CD4-positive, alpha-beta T cell (primary cell): ENCODE measurements at places on chromosomes 2 and 18. TPM values are rescaled to one million over a fixed set of nuclear protein-coding genes. Genes with fewer than 3 reads are reported as not detected.

- DNase-seq = no peak
Observed at GRCh38 chr2:150917961-150918713, 343.5 kb downstream of the RBM43 start.

GRCh38 chr2:135198481-135198880 lies 146.4 kb downstream of the RAB3GAP1 start:
- no peak for DNase-seq

- DNase-seq = no peak
Observed at GRCh38 chr18:46832849-46833248, 76.0 kb upstream of the ST8SIA5 start.

GRCh38 chr18:45825258-45826044 lies at the start of gene SIGLEC15:
Gene SIGLEC15, plus strand, starts transcription at chr18:45825675. Its CDS starts 54 bp downstream, at chr18:45825729.
- no peak for DNase-seq

The OST4 gene
- 232 TPM for total RNA-seq

The SLC20A1 gene
- total RNA-seq = 130 TPM

The RPRD1A gene
- 21.8 TPM for total RNA-seq
